ENCODE measurements at places on chromosomes 12 and 14. TPM values are rescaled to one million over a fixed set of nuclear protein-coding genes. Genes with fewer than 3 reads are reported as not detected.

The MBIP gene
- 16.4 TPM for total RNA-seq

The GPR132 gene
- 0.54 TPM for total RNA-seq

The OGFOD2 gene
- 16.1 TPM for total RNA-seq

The IGF1 gene
- not detected for total RNA-seq

The KRT83 gene
- total RNA-seq = 2.4 TPM
